BE2C (cell line): ENCODE measurements at places on chromosomes 3 and 15.

GRCh38 chr3:186642014-186642413 lies 1.8 kb downstream of the FETUB start:
- no peak for DNase-seq

- no peak for DNase-seq
Measured at GRCh38 chr3:113133140-113133539, 78.2 kb upstream of the BOC start.

DNA sequence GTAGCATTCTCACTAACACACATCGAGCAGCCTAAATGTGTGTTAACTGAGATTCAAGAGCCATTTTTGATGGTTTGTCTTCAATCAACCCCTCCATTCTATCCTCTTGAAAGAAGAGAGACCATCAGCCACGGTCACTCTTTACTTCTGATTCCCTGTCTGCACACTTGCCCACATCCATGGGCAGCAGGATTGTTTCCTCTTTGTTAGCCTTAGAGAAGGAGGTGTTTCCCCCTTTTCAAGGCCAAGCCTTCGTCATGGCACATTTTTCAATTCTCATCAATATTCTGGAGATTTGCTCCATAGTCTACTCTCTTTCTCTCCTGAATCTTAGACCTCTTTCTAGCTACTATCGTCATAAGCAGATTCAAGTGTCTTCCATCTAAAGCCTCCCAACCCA lies 522.4 kb upstream of the NAALADL2 start:
- no peak for DNase-seq

- DNase-seq, result peak; percentile 30
Measured at GRCh38 chr15:48974882-48975281, 11.2 kb upstream of the SHC4 start.

- DNase-seq, result no peak
Measured at GRCh38 chr15:85451099-85451700, 70.8 kb downstream of the AKAP13 start.

GRCh38 chr3:10329495-10330015 lies 8.6 kb upstream of the SEC13 start:
- DNase-seq, result no peak

GRCh38 chr15:90558171-90558573 lies 28.4 kb downstream of the CRTC3 start:
- peak; percentile 28 for DNase-seq

GRCh38 chr15:49986326-49986725 lies 132.7 kb downstream of the ATP8B4 start:
- no peak for DNase-seq

DNA sequence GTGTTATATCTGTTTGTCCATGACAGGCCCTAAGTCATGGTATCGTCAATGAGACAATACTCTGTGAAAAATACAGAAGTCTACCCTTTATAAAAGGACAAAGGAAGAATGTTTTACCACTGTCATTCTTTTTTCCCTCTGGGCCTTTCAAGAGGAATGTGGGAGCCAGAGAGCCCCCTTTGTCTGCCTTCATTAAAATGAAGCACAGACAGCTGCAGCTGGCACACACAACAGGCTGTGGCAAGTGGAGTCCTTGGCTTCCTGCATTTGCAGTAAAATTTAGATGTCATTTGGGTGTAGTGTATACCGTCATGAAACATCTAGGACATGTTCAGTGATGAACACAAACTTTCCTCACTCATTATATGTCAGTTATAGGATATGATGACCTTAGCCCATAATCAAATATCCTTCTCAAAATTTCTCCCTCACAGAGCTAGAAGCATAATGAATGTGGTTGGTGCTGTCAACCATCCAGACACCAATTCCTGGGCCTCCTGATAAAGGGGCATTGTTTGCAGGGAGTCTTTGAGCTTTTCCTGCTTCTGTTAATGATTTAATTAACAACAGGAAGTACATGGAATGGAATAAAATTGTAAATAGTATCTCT lies 76.4 kb downstream of the DHX36 start:
- no peak for DNase-seq

DNA sequence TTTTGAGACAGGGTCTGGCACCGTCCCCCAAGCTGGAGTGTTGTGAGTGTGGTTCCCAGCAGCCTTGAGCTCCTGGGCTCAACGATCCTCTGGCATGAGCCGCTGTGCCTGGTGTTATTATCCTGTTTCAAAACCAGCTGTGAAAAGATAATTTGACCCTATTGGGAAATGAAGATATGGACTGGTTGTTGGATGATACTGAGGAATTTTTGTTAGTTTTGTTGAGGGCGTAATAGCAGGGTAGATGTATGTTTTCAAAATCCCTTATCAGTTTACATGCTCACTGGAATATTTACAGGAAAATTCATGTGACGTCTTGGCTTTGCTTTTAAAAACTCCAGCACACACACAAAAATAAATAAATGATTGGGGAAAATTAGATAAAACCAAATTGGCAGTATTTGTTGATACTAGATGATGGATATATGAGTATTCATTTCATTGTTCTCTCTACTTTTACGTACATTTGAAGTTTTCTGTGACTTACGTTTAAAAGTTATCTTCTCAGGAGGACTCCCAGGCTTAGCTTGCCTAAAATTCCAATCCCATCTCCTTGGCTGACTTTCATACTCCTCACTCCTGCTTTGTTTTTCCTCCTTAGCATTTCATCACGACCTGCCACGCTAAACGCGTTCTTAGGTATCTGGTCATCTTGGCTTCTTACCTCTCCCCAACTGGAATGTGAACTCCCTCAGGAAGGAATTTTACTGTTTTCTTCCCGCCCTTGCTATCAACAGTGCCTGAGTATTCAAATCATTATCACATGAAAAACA lies 56.8 kb upstream of the TFRC start:
- DNase-seq, result peak; percentile 39

- no peak for DNase-seq
Measured at GRCh38 chr3:195873971-195874370, 34.4 kb downstream of the TNK2 start.

DNA sequence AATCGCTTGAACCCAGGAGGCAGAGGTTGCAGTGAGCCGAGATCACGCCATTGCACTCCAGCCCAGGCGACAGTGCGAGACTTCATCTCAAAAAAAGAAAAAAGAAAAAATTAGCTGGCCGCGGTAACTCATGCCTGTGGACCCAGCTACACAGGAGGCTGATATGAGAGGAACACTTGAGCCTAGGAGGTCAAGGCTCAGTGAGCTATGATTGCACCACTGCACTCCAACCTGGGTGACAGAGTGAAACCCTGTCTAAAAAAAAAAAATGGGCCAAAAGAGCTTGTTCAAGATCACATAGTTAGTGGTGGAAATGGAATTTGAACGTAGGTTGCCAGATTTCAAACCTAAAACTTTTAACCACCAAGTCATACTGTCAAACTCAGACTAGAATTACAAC lies 46.2 kb upstream of the PPP4R2 start:
- no peak for DNase-seq
